Nucleus accumbens (tissue), 56 donors: ENCODE measurements at places on chromosomes 2 and 18.

DNA sequence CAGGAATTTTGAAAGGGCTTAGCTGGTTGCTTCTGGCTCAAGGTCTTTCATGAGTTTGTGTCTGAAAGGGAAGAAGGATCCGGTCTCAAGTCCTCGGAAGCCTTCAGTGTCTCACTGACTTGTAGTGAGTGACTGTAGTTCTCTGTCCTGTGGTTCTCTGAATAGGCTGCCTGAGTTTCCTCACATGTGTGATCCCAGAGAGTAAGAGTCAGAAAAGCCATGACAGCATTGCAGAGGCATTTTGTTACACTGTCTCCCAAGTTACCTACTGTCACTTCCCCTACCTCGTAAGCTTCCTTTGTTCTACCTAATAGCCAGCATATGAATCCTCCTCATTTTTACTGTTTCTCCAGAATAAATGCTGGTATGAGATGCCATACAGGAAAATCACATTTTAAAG, 709.1 kb upstream of the CHAC2 start:
- no peak for DNase-seq

GRCh38 chr18:10482985-10483949, 28.8 kb downstream of the APCDD1 start:
- DNase-seq: no peak

DNA sequence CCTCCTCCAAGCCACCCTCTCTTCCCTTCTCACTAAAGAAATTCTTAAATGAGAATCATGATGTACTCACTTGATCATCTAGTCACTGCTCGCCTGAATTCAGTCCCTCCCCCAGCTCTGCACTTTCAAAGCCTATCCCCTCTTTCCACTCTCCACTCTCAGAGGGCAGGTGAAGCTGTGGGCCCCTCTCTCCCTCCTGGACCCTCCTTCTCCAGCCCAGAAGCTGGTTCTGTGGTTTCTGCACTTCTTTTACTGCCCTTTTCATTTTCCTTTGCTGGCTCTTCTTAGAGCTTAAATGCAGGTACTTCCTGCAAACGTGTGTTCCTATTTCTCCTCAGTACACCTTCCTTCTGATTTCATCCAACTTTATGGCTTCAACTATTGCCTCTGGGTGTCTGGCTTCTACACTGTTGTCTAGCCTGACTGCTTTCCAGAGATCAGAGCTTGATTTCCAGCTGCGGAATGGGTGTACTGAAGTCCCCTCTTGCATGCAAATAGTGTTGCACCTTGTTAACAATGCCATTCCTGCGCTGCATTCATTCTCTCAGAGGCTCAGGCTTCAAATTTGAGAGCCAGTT, 15.3 kb upstream of the TXNDC2 start:
- DNase-seq: no peak

DNA sequence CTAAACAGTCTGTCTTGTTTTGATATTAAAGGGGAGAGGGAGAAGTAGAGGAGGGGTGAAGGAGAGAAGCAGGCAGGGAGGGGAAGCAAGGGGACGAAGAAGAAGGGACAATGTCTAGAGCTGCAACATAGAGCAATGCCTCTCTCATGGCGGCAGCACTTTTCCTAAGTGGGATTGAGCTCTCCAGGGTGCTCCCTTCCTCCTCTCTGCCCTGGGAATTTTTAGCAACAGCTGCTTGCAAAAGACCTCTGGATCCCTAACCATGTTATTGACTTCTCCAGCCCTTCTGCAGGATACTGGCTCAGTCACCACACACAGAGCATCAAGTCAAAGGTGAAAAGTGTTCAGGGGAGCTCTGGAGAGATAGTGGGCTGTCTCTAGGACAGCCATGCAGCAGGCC, 734.9 kb downstream of the EPHA4 start:
- no peak for DNase-seq

GRCh38 chr2:184004948-184005672, 593.2 kb upstream of the ZNF804A start:
- no peak for DNase-seq

- no peak for DNase-seq
These were observed 58.6 kb downstream of the KCNG2 start for GRCh38 chr18:79856119-79857007.

GRCh38 chr2:201470821-201471731, 19.5 kb downstream of the STRADB start:
- no peak for DNase-seq

DNA sequence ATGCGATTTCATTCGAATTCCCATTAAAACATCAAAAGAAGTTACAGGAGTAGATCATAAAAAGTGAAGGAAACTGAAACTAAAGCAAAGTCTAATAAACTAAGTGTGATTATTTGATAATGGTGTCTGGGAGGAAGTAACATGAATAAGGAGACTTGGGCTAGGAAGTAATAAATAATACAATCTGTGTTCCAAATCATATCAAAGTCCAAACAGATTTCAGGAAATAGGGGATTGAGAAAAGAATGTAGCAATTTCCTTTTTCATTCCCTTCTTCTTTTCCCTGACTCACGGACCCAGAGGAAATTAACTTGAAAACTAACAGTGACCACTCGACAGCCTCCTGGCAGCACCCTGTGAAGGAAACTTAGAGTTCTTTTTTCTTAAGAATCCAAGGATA, 758.4 kb upstream of the GCFC2 start:
- DNase-seq: no peak

DNA sequence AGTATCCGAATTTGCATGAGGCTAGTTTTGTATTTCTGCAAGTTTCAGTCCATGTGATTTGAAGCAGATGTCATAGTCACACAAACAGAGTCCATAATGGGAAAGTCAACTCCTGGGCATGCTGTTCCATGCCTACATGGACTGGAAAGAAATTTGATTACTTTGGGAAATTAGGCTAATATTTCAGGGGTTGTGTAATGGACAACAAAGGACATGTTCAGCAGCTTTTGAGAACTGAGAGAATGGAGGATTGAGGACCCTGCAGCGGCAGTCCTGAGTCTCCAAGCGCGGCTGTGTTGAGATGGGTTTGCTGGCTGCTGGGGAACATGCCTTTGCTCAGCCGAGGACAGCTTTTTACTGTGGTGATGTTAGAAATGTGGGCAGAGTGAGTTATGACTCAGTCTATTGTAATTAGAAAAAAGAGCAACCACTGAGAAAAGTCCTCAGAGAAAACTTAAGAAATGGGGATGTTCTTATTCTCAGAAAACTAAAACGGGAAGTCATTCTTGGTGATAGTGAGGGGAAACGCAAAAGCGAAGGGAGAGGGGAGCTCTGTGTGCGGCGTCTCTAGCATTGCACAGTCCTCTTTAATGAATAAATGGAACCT, 149.2 kb downstream of the FAM210A start:
- no peak for DNase-seq

- DNase-seq: no peak
These were observed 447 bp downstream of the RETSAT start for GRCh38 chr2:85353876-85354285.

DNA sequence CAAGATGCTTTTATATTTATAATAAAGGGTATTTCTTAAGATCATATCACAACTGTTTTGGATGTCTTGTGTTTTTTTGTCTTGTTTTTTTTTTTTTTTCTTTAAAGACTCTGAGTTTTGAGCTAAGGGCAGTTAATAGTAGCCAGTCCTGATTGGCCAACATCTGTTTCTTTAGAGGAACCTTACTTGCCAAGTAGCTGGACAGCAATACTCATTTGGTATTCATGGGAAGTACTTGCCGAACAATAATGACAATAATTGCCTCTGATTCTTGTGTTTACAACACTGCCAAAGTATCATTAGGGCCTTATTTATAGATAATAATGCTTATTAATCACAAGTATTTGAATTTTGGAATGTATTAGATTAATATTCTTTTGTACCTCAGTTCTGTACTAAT, 17.1 kb upstream of the POU3F3 start:
- DNase-seq: no peak

DNA sequence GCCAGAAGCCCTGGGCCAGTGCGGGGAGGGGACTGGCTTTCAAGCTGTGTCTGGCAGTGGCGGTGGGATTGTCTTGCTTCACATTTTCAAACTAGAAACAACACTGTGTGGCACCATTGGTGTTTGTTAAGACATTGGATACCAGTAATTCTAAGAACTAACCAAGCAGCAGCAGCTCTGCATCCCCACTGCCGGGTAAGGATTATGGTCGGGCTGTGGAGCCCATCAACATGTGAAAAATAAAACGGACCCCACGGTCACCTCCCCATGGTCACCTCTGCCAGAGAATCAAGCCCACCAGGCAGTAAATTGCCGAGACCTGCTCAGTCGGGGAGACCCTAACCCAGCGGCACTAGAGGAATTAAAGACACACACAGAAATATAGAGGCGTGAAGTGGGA, 65.3 kb downstream of the C18orf63 start:
- no peak for DNase-seq

GRCh38 chr2:234863043-234863934, 88.5 kb upstream of the SH3BP4 start:
- DNase-seq: peak; percentile 24

DNA sequence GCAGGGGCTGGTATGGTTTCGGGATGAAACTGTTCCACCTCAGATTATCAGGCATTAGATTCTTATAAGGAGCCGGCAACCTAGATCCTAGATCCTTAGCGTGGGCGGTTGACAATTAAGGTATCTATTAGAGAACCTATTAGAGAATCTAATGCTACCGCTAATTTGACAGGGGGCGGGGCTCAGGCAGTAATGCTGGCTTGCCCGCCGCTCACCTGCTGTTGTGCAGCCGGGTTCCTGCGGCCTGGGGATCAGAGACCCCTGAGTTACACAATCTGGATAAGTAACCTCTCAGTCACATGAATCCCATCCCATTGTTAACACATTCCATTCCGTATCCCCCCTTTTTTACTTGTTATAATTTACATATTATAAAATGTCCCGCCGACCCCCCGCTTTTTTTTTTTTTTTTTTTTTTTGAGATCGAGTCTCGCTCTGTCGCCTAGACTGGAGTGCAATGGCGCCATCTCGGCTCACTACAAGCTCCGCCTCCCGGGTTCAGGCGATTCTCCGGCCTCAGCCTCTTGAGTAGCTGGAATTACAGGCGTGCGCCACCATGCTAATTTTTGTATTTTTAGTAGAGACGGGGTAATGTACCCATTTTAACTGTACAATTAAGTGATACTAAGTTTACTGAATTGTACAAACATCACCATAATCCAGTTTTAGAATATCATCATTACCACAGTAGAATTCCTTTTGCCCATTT, 42.0 kb upstream of the GPD2 start:
- DNase-seq: no peak

GRCh38 chr2:178391701-178392100, 59.3 kb downstream of the PRKRA start:
- DNase-seq: no peak

DNA sequence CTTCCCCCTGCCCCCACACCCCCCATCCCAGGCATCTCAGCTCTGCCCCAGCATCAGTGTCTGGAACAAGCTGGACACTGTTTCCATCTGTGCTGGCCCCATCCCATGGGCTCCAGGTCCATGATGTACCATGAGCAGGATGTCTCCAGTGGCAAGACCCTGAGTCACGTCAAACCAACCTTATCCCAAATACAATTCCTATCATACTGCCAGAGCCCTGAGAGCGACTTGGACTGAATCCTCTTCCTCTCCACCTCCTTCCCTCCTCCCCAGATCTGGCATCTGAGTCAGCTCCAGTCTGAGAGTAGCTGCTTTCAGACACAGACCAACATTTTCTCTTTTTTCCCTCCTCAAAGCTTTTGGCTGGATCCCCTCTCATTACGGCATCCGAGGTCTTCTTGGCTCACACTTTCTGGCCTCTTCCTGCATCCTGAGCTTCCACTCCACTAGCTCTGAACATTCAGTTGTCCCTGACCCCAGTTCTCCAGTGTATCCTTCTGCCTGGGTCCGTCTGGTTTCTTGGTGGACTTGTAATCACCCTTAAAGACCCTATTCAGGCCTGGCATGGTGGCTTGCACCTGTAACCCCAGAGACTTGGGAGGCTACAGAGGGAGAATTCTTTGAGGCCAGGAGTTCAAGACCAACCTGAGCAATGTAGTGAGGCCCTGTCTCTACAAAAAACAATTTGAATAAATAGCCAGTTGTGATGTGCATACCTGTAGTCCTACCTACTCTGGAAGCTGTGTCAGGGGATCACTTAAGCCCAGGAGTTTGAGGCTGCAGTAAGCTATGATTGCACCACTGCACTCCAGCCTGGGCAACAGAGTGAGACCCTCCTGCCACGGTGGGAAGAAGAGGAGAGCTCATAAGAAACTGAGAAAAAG, 68.3 kb downstream of the ACKR3 start:
- no peak for DNase-seq

GRCh38 chr18:36402765-36403396, 105.4 kb downstream of the FHOD3 start:
- DNase-seq: no peak

DNA sequence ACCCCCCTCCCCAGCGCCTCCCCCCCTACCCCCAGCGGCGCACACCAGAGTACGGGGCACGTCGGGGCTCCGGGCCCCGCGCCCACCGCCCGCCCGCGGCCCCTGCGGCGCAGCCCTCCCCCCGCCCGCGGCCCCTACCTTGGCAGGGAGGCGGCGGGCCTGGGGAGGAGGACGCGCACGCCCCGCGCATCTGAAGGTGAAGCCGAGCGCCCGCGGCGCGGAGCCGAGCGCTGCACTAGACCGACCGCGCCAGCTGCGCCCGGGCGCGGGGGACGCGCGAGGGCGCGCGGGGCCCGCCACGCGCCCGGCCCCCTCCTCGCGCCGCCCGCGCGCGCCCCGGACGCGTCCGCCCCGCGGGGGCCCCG, at the start of gene ZNF516:
Gene ZNF516 (minus strand): TSS at position 237 of the 365 bp plus-strand sequence. CDS start 52,188 bp downstream, outside the sequence.
- no peak for DNase-seq

DNA sequence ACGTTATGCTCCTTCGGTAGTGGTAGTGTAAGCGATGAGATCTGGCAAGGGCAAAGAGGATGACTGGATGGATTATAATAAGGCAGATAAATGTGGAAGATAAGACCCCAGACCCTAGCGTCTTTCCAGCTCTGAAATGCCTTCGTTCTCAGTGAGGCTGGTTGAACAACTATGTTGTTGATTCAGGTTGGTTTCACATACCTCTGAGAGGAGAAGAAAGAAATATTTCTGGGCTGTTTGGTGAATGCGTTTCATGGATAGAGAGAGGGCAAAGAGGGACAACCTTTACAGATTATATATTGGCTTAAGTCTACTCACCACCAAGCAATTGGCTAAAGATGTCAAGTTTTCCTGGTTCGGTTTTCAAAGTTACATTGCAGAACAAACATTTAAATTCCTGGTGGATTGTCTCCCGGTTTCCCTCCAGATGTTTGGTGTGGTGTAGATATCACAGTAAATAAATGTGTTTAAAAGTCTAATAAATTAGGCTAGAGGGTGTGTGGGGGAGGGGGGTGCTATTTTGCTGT, 190.1 kb upstream of the GLI2 start:
- DNase-seq: no peak

DNA sequence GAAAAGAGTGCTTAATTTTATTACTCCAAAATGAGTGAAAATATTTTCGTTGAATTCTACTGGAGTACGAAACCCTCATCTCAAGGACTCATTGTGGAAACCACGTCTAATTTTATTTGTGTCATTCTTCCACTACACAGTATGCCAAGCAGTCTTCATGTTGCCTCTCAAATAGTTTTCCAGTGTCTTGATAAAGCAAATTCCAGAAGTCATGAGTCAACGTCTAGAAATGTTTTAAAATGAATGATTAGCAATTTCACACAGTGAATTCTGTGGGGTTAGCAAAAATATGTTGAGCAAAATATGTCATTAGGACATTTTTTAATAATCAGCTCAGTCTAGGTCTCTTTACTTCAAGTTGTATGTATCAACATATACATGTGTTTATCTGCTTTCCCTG, 865.5 kb downstream of the DSC3 start:
- no peak for DNase-seq

GRCh38 chr2:203016716-203017115, 2.0 kb downstream of the NBEAL1 start:
- no peak for DNase-seq
